Stimulated activated CD4-positive, alpha-beta T cell treated with anti-CD3 and anti-CD28 coated beads, Interleukin-1b, Interleukin-23, amount 100 ng/mL, for 24 hours (primary cell): ENCODE measurements at places on chromosomes 1 and 21.

DNA sequence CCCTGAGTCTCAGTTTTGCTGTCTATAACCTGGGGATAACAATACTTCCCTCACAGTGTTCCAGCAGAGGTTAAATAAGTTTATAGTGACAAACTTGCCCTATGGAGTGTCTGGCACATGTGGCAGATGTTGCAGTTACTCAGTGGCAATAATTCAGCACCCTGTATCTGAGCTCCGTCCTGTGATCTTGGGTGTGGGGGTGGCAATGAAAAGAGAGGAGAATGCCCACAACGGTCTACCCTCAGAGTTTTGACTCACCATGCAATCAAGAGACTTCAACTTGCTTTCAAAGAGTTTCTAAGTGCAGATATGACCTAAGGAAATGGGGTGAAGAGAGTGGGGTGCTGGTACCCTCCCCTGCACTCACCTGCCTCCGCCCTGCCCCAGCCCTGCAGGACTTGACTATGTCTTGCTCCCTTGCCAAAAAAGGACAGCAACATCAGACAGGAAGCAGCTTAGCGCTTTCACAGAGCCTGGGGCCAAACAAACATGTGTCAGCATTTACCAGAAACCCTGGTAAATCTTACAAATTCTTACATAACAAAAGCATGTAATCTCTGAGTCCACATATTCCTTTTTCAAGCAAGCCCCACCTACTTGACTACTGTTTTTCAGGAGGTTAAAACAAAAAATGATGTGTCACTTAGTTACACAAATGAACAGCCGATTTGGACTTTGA, 185.1 kb upstream of the CAMK1G start:
- no peak for DNase-seq

DNA sequence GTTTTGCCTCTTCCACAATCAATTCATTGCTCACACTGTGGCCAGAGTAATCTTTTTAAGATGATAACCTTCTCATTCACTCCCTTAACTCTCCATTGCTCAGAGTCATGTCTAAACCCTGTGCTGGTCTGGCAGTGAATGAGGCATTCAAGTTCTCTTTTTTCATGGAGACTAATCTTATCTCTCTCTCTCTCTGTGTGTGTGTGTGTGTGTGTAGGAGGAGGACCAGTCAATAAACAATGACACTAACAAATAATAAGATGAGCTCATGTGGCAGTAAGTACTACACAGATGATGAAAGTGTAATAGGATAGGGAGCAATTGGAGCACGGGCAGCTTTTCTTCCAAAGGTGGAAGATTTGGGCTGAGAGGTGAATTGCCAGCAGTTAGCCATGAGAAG, 122.0 kb upstream of the B3GALT2 start:
- no peak for DNase-seq

- DNase-seq: no peak
These were observed 31.6 kb upstream of the SLC5A9 start for GRCh38 chr1:48190881-48191280.

- no peak for DNase-seq
These were observed 66.6 kb downstream of the UBIAD1 start for GRCh38 chr1:11339346-11340232.

DNA sequence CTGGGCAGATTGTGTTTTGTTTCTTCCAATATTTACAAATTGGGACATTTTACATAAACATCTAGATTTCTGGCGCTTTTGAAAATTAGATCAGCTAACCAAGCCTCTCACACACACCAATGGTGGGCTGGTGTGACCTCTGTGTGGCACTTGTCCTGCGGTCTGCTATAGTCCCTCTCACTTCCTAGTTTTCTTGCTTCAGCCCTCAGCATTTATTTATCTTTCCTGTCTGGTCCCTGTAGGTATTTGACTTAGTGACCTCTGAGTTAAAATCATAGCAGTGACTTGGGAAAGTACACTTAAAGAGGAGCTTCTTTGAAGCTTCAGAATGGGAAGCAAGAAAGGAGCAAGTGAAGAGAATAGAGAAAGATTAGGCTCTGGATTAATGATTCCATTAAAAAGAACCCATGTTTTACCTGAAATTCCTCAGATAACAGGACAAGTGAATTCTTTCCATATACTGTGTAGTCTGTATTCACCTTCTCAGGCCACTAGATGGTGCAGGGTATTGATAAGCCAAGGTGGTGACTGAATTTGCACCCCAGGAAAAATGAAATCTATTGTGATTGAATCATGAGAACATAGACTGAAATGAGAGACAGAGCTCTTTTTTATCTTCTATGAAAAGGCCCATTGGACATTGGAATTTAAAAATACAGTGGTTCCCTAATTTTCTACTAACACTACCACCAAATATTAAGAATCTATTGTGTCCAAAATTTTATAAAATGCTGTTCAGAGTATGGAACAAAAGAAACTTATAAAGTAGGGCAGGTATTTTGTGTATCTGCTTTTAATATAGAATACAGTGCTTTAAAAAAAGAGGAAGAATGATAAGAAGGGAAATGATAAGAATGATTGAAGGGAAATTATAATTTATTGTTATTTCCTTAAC, 7.1 kb upstream of the DIPK1A start:
- no peak for DNase-seq

- DNase-seq: no peak
These were observed 59.8 kb downstream of the ERG start for GRCh38 chr21:38438462-38438893.

GRCh38 chr1:214385428-214385827, 104.5 kb downstream of the SMYD2 start:
- no peak for DNase-seq

- DNase-seq: no peak
These were observed 177.0 kb downstream of the NPHP4 start for GRCh38 chr1:5815211-5815610.

GRCh38 chr1:97053268-97053667, 331.7 kb downstream of the PTBP2 start:
- no peak for DNase-seq
